Suprapubic skin (tissue), 4 donors: ENCODE measurements at places on chromosomes 16 and 17.

DNA sequence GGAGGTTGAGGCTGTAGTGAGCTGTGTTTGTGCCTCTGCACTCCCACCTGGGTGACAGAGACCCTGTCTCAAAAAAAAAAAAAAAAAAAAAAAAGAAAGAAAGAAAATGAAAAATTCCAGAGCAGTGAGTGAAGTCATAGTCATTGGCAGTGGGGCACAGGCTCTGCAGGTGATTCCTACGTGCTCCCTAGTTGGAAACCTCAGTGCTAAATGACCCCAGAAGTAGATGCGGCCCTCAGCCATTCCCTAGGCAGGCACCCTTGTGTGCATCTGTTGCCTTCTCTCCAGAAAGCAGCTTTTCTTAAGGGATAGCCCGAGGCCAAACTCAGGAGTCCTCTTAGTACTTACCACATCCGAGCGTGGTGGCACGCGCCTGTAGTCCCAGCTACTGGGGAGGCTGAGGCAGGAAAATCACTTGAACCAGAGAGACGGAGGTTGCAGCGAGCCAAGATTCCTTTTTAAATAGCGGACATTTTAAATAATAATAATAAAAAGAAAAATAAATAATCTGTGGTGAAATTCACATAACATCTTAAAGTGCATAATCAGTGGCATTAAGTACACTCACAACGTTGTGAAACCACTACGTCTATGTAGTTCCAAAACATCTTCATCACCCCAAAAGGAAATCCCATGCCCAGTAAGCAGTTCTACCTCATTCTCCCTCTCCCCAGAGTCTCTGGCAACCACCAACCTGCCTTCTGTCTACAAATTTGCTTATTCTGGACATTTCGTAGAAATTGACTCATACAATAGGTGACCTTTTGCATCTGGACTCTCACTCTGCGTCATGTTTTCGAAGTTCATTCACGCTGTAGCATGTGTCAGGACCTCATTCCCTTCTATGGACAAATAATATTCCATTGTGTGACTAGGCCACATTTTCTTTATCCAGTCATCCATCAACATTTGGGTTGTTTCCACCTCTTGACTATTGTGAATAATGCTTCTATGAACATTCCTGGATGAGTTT is 12.5 kb upstream of the SPHK1 start:
- H3K27me3 ChIP-seq: no peaks in the 10 kb centered on the region
- no peak for DNase-seq
- no peaks in the 10 kb centered on the region for H3K36me3 ChIP-seq
- no peak overlapping the region for H3K27ac ChIP-seq
- peaks cover 22% of the 10 kb centered on the region for H3K4me1 ChIP-seq

DNA sequence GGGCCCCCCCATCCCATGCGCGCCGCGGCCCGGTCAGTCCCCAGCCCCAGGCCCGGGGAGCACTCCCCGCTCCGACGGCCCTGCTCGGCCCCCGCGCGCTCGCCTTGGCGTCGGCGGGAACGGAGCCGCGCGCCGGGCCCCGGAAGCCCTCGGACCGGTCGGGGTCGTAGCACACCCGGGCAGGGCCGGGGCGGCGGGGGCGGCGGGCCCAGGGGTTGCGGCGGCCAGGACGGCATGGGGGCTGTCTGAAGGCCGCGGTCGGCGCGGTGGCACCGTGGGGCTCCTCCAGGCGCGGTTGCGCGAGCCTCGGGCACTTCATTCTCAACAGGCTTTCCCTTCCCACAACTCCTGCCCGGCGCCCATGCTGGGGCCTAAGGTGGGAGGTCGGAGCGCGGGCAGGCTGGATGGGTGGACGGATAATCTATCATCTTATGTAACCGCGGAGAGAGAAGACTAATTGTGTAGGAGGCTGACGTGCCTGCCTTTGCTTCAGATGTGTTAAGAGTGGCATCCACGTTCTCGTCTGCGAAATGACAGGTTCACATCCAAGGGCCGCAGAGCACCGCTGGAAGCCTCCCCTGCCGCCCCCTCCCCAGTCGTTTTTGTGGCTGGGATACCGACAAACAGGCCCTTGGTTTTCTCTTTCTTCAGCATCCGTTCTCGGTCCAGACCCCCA is 708 bp downstream of the BAIAP2 start:
- H3K27ac ChIP-seq: peak overlapping the region; percentile 81
- peaks cover 68% of the 10 kb centered on the region for H3K4me1 ChIP-seq
- H3K27me3 ChIP-seq: no peaks in the 10 kb centered on the region
- DNase-seq: no peak

GRCh38 chr16:85369060-85369459 is 244.1 kb upstream of the GSE1 start:
- H3K4me1 ChIP-seq: peaks cover 89% of the 10 kb centered on the region
- H3K36me3 ChIP-seq: no peaks in the 10 kb centered on the region
- no peak for DNase-seq
- no peak overlapping the region for H3K4me3 ChIP-seq

GRCh38 chr16:11245988-11246387 is 10.0 kb downstream of the SOCS1 start:
- no peaks in the 10 kb centered on the region for H3K4me1 ChIP-seq
- no peaks in the 10 kb centered on the region for H3K27me3 ChIP-seq
- H3K4me3 ChIP-seq: no peak overlapping the region
- no peak overlapping the region for H3K27ac ChIP-seq
- H3K36me3 ChIP-seq: no peaks in the 10 kb centered on the region

DNA sequence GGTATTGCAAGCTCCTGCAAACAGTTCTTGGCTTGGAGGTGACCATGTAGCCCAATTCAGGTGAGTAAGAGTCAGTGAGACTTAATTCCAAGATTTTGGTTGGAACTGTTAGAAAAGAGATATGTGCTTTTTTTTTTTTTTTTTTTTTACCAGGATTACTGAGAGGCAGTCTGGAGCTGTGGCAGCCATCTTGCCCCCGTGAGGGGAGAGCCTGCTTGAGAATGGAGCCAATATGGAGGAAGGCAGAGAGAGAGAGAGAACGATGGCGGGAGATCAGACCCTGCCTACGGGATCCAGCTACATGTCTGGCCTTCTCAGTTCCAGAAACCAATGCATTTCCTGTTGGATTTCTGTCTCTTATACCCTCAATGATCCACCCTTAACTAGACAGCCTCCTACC is 97.8 kb downstream of the MYH11 start:
- H3K4me3 ChIP-seq: no peak overlapping the region
- H3K27ac ChIP-seq: no peak overlapping the region
- H3K36me3 ChIP-seq: no peaks in the 10 kb centered on the region
- no peak for DNase-seq

- peaks cover 22% of the 10 kb centered on the region for H3K4me1 ChIP-seq
- H3K27me3 ChIP-seq: no peaks in the 10 kb centered on the region
- peak overlapping the region; percentile 66 for H3K27ac ChIP-seq
- no peak for DNase-seq
These were observed 571 bp upstream of the NME1 start for GRCh38 chr17:51152766-51153209.

DNA sequence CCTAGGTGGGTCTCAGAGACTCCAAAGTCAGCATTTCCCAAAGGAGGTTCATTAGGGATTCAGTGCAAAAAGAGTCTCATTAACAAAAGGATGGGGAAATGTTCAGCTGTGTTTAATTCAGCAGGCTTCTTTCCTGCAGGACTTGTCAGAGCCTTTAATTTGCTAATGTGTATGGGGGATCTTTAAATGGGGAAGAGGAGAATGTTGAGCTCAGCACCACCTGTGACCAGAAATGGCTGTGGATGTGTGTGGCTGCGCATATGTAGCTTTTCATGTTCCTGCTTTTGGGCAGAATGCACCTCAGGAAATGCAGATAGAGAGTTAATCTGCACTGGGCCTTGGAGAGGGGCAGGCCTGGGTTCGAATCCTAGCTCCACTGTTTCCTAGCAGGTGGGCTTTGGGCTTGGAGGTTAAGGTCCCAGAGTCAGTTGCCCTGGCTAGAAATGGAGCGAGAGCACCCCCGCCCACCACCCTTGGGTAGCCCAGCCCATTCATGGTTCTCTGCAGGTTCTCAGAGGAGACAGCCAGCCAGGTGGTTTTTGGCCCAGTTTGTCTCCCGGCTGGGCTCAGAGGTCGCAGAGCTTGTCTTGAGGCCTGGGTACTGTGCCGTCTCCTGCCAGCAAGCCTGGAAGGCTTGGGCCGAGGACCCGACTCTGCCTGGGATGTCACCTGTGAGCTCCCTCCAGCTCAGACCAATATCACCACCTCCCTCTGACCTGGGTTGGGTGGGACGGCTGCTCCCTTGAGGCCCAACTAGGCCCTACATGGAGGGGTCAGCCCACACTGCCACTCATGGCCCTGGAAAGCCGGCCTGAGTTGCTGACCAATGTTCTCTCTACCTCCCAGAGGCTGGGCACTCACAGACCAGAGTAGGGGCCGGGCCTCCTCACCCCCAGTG is 9.3 kb downstream of the ADCY7 start:
- no peaks in the 10 kb centered on the region for H3K27me3 ChIP-seq
- H3K4me3 ChIP-seq: peak overlapping the region; percentile 40
- DNase-seq: no peak

DNA sequence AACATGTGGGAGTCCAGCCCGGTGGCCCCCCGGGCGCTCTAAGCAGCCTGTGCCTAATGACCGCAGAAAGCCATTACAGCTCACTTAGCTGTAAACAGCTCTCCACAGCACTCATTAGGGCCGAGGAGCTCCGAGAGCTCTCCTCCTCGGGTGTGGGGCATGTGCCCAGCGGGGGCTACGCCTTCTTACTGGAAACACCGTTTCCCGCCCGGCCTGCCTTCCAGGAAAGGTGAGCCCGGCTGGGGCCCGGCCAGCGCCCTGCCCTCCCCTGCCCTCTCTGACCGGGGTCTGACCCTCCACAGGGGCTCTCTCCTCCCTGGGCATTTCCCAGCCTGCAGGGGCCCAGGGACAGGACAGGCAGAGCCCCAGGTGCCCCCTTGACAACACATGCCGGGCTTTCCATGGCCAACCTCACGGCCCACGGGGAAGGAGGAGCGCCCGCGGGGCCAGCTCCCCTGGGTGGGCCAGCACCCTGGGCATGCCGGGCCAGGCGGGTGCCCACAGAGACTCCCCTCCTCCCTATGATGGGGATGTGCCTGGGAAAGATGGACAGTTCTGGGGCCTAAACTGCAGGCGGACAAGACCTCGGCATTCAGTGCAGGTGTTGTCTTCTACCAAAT is 72.6 kb downstream of the SDK2 start:
- H3K4me3 ChIP-seq: no peak overlapping the region
- H3K27ac ChIP-seq: no peak overlapping the region
- no peaks in the 10 kb centered on the region for H3K36me3 ChIP-seq
- H3K4me1 ChIP-seq: peaks cover 8% of the 10 kb centered on the region

DNA sequence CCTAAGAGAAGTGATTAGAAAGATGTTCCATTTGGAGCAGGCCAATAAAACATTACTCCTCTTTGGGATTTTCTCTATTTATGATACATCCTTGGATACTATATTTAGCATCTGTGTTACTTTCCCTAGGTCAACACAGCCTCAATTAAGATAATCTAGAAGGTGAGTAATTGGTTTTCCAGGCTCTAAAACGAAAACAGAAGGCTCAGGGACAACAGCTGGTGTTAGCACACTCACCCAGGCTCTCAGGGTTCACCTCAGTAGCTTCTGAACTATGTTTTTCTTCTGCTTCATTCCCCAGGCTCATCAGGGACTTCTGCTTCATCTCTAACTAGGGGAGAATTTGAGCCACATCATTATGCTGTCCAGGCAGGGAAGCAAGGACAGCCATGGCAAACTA is 76.6 kb downstream of the ZZEF1 start:
- no peak overlapping the region for H3K27ac ChIP-seq
- H3K4me1 ChIP-seq: no peaks in the 10 kb centered on the region
- DNase-seq: no peak
- peaks cover 96% of the 10 kb centered on the region for H3K36me3 ChIP-seq
- H3K27me3 ChIP-seq: no peaks in the 10 kb centered on the region

GRCh38 chr17:79017546-79018369 is 6.2 kb upstream of the C1QTNF1 start:
- no peaks in the 10 kb centered on the region for H3K27me3 ChIP-seq
- no peaks in the 10 kb centered on the region for H3K36me3 ChIP-seq
- H3K4me1 ChIP-seq: peaks cover 36% of the 10 kb centered on the region

DNA sequence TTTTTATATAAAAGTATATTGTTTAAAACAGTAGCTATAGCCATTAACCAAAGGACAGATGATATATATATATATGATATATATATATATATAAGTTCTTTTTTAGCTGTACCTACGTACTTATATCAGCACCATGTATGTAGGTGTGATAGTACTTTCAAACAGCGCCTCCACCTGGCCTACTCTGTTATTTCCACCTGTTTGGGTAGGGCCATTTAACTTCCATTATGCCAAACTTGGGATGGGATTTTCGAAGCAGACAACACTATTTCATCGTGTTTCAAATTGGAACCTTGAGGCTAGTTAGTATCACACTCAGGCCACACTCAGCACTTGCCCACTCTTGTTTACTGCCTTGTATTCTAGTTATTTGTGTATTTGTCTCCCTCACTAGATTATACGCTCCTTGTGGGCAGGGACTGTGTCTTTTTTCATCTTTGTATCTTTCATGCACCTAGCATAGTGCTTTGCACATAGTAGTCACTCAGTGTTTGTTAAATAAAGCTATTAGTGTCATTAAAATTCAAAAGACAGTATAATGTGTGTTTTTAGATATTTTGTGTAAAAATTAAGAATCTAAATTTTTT is 11.8 kb upstream of the CLTC start:
- no peaks in the 10 kb centered on the region for H3K4me1 ChIP-seq
- H3K36me3 ChIP-seq: peaks cover 57% of the 10 kb centered on the region
- no peaks in the 10 kb centered on the region for H3K27me3 ChIP-seq
- no peak for DNase-seq

DNA sequence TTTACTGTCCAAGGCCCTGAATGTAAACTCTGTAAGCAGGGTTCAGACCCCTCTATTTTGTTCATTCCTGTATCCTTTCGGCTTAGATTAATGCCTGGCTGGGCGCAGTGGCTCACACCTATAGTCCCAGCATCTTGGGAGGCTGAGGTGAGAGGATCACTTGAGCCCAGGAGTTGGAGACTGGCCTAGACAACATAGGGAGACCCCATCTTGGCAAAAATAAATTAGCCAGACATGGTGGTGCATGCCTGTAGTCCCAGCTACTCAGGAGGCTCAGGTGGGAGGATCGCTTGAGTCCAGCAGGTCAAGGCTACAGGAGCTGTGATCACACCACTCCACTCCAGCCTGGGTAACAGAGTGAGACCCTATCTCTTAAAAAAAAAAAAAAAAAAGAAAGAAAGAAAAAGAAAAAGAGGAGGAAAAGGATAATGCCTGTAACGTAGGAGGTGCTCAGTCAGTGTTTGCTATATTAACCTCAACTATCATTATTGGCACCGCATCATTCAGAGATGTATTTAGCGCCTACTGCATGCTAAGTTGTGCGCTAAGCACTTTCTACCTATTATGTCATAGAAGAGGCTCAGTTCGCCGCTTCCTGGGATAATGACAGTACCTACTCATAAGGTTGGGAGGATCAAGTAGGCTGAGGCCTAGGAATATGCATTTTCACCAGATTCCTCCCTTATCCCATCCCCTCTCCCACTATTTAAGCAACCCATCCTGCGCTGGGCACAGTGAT is 5.0 kb downstream of the SOCS1 start:
- no peak overlapping the region for H3K27ac ChIP-seq
- no peak overlapping the region for H3K4me3 ChIP-seq
- H3K4me1 ChIP-seq: peaks cover 22% of the 10 kb centered on the region
- H3K36me3 ChIP-seq: no peaks in the 10 kb centered on the region
- no peaks in the 10 kb centered on the region for H3K27me3 ChIP-seq
